Left ventricle myocardium inferior (tissue), 1 donor: ENCODE measurements at places on chromosomes 5 and 9. TPM values are rescaled to one million over a fixed set of nuclear protein-coding genes. Genes with fewer than 3 reads are reported as not detected.

- H3K4me3 ChIP-seq = no peak overlapping the region
- no peaks in the 10 kb centered on the region for H3K4me1 ChIP-seq
- DNase-seq = no peak
- peaks cover 30% of the 10 kb centered on the region for H3K36me3 ChIP-seq
Measured at GRCh38 chr9:21890696-21891095, 88.3 kb downstream of the MTAP start.

DNA sequence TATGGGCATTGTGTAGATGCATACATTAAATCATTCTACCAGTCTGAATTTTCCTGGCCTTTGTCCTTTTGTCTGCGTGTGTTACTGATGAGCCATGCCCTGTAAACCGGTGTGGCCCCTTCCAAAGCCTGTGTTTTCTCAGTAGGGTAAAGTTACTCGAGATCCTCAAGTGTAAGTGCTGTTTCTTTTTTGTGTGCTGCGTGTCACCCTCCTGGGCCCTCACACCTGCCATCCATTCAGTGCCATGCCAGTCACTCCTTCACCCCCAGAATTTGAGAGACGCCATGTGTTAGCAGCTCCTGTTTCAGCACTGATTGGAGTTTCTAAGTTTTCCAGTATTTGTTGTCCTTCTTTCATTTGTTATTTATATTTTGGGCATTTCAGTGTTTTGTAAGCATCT is 288.2 kb downstream of the FANCC start:
- no peak for DNase-seq
- H3K36me3 ChIP-seq = peaks cover 7% of the 10 kb centered on the region
- peak overlapping the region; percentile 15 for H3K4me3 ChIP-seq
- peaks cover 100% of the 10 kb centered on the region for H3K4me1 ChIP-seq
- no peaks in the 10 kb centered on the region for H3K27me3 ChIP-seq

DNA sequence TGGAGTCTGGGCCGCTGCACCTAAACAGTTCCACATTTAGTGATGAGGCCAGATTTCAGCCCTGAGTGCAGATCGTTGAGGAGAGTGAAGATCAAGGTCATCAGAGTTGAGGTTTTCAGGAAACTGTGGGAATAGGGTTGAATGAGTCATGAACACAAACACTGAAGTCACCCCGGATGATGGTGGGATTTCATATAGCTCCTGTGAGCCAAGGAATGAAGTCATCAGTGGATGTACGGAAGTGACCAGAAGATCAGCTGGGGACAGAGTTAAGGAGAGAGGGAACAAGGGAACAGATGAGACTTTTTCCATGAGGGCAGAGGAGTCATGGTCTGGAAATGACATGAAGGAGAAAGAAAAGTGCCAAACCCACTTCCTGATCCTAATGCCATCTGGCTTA is 36.5 kb downstream of the PALM2AKAP2 start:
- no peaks in the 10 kb centered on the region for H3K36me3 ChIP-seq
- H3K27me3 ChIP-seq = no peaks in the 10 kb centered on the region
- no peak overlapping the region for H3K4me3 ChIP-seq
- no peak for DNase-seq

- H3K27ac ChIP-seq = no peak overlapping the region
- H3K4me3 ChIP-seq = peak overlapping the region; percentile 58
- no peak for DNase-seq
- H3K27me3 ChIP-seq = peaks cover 20% of the 10 kb centered on the region
- H3K4me1 ChIP-seq = peaks cover 13% of the 10 kb centered on the region
Measured at GRCh38 chr9:96719521-96719920, 58.4 kb downstream of the ZNF510 start.

GRCh38 chr9:81146241-81146640 is 543.1 kb downstream of the TLE1 start:
- no peak for DNase-seq
- no peaks in the 10 kb centered on the region for H3K27me3 ChIP-seq
- H3K36me3 ChIP-seq = no peaks in the 10 kb centered on the region
- no peaks in the 10 kb centered on the region for H3K4me1 ChIP-seq

The PCDH12 gene
- 7.6 TPM for total RNA-seq

GRCh38 chr5:141051521-141051866 is 320 bp downstream of the PCDHB1 start:
- DNase-seq = no peak
- H3K27me3 ChIP-seq = peaks cover 91% of the 10 kb centered on the region
- peaks cover 8% of the 10 kb centered on the region for H3K4me1 ChIP-seq
- peak overlapping the region; percentile 62 for H3K4me3 ChIP-seq
- H3K27ac ChIP-seq = no peak overlapping the region
- no peaks in the 10 kb centered on the region for H3K36me3 ChIP-seq

DNA sequence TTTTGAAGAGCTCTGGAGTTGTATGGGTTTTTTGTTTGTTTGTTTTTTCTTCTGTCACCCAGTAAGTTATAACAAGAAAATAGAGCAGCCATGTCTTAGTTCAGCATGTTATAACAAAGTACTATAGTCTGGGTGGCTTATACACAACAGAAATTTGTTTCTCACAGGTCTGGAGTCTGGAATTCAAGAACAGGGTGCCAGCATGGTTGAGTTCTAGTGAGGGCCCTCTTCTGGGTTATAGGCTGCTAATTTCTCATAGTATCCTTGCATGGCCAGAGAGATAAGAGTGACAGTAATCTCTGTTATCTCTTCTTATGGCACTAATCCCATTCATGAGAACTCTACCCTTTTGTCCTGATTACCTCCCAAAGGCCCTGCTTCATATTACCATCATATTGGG is 114.7 kb downstream of the GIN1 start:
- DNase-seq = no peak
- peaks cover 4% of the 10 kb centered on the region for H3K4me1 ChIP-seq
- no peak overlapping the region for H3K4me3 ChIP-seq
- peaks cover 67% of the 10 kb centered on the region for H3K36me3 ChIP-seq

GRCh38 chr9:106675780-106676179 is 187.2 kb upstream of the ZNF462 start:
- DNase-seq = peak; percentile 36
- no peaks in the 10 kb centered on the region for H3K27me3 ChIP-seq
- peak overlapping the region; percentile 82 for H3K27ac ChIP-seq
- H3K36me3 ChIP-seq = no peaks in the 10 kb centered on the region

- no peaks in the 10 kb centered on the region for H3K4me1 ChIP-seq
- H3K27me3 ChIP-seq = no peaks in the 10 kb centered on the region
- no peak overlapping the region for H3K27ac ChIP-seq
- no peak for DNase-seq
- no peaks in the 10 kb centered on the region for H3K36me3 ChIP-seq
- no peak overlapping the region for H3K4me3 ChIP-seq
Measured at GRCh38 chr9:28651050-28651722, 1077.9 kb upstream of the C9orf72 start.
